T follicular helper cell (primary cell): ENCODE measurements at places on chromosomes 16 and 17.

GRCh38 chr16:87784812-87785211, 19.0 kb upstream of the KLHDC4 start:
- DNase-seq, result no peak

GRCh38 chr17:31629696-31630470, 229.2 kb downstream of the COPRS start:
- no peak for DNase-seq

DNA sequence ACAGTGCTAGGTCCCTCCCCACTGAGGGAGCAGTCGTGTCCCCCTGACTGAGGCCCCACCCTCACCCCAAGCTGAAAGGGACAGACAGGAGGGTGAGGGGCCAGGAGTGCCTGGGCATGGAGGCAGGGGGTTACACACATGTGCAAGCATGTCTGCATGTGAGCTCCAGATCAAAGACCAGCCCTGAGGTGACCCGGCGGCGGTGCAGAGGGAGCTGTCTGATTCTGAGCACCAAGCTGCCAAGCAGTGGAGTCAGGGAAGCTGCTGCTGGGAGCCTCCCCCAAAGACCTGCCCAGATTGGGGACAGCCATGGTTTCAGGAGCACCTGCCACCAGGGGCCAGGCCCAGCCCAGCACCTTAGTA, 5.5 kb downstream of the DLX3 start:
- DNase-seq, result no peak

GRCh38 chr17:40063901-40064531, 1.3 kb downstream of the THRA start:
- DNase-seq, result no peak

DNA sequence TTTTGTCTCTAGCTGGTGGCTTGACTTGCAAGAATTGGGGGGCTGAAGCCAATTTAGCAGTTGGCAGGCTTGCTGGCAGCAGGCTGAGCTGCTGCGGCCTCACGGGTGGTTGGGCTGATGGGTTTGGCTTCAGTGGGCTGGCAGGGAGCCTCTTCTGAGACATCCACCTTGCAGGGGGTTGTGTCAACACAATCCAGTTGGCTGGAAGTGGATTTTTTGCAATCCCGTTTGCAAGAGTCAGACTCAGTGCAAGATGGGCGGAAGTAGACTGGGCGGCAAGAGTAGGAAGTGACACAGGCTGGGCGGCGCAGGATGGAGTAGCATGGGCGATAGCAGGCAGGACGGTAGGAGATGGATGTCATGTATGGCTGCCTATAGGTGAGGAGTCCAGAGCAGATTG, 1.5 kb downstream of the KRTAP16-1 start:
- no peak for DNase-seq

DNA sequence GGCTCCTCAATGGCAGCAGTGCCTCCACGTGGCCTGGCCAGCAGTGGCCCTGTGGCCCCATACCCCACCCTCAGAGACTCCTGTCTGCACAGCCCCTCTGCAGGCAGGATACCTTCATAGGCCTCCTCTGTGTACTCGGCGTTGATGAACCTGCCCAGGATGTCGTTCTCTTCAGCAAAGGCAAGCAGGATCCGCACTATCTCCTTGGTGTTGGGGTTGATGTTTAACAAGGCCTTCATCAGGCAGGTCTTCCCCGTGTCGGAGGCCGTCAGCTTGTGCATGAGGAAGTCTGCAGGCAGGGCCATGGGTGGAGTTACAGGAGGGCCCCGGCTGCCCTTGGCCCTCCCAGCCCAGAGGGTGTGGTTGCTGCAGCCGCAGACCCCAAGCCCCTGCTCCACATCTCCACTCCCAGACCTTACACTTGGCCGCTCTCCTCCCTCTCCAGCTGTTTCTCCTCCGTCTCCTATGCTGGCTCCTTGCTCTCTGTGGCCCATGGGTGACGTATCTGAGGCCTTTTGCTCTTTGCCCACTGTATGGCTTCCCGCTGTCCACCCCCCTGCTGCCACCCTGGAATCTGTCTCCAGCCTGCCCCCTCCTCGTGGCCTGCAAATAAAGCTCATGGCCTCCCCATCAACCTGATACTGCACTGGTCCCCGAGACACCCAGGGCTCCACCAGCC, 15.1 kb downstream of the TRPV3 start:
- no peak for DNase-seq

DNA sequence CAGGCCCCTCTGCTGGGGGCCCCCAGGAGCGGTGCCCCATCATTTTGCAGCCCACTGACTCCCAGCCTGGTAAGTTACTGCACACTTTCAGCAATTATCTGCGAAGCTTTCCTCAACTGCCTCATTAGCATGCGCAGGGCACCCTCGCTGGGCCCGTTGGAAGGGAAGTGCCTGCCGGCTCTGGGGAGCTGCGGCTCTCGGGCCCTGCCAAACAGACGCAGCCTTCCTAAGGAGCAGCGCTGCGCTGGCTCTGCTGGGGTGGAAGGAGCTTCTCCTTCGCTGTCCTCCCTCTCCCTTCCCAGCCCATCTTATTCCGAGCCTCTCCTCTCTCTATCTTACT, 71.0 kb downstream of the RBBP6 start:
- DNase-seq, result no peak

GRCh38 chr17:80063830-80064585, 27.6 kb downstream of the CCDC40 start:
- DNase-seq, result no peak

DNA sequence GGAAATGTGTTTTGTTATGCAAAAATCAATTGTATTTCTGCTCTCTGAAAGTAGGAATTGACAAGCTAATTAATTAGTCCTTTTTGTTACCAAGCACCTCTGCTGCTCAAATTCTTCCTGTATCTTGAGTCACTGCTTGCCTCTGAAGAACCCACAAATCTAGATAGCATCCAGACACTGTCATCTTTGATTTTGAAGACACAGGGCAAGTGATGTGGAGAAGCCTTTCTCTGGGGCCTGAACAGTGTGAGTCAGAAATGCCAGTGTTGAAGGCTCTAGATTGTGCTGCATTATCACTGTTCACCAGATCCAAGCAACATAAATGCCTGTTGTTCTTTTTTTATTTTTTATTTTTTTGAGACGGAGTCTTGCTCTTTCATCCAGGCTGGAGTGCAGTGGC, 10.9 kb upstream of the ST6GALNAC1 start:
- DNase-seq, result no peak

GRCh38 chr17:55870044-55870443, 119.2 kb downstream of the PCTP start:
- no peak for DNase-seq

DNA sequence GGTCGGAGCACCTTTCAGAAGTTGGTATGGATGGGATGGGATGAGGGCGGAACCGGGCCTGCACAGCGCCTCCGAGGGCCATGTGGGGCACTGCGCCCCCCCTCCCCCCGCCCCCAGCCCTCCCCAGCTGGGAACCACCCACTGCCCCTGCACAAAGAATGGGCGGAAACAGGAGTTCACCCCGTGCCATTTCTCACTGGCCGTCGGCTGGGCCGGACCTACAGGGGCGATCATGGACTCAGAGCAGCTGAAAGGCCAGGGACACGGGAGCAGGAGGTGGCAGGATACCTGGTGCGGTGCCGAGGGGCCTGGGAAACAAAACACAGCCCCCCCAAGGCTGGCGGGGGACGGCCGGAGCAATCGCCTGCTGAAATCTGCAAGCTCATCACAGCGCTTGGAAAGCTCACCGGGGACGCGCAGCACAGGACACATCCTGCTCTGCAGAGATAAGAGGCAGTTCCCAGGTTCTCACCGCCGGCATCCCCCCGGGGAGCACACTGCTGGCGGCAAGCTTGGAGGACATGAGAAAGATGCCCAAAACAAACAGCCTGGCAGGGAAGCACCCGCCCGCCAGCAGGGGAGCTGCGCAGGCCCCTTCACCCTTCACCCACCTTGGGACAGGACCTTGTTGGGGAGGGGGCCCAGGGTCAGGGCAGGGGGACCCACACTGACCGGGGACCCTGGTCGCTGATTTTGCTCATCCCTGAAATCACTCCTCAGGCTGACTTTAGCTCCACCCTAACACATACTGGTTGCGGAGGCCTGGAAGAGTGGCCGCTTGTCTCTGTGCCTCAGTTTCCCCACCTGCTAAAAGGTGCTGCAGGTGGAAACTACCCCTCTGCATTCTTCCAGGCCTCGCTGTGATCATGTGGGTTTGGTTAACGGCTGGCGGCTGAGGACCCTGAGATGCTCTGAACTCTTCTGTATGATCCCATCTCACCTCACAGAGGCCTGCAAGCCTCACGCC, 263.9 kb downstream of the C16orf95 start:
- DNase-seq, result no peak

DNA sequence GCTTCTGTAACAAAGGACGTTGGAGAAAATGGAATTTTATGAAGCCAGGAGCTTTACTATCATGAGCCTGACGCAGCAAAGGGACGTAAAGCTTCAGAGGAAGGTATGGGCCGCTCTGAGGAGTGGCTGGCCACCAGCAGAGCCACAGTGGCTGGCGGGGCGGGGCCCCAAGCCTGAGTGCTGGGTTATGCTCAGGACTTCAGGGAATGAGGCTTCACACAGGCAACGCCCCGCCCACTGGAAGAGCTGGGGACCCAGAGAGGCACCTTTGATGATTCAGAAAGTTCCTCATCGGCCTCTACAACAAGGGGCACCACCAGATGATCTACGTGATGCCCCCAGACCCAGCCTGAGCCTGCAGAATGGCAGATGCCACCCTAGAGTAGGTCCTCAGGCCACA, 8.8 kb downstream of the NOB1 start:
- DNase-seq, result no peak

DNA sequence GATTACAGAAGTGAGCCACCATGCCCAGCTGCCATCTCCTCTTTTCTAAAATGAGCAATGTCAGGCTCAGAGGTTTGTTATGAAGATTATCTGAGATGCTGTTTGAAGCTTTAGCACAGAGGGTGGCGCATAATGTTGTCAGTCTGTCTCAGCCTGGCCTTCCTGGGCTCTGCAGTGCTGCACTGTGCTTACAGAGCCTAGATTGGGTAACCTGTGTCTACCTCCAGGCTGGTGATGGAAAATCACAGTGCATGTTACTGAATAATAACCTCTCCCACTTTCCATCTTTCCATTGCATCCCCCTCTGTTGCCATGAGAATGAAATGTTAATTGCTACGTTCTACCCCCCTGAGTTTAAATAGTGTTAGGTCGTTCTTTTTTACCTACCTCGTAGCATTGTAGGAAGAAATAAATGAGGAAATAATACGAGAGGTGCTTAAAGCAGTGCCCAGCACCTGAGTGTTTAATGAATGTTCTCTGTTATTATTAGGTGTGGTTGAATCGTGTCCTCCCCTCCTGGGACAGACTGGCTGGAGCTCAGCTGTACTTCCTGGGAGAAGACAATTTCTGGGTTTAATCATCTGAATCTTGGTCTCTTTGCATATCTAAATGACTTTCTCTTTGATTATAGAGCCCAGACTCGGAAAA, 6.2 kb downstream of the LDAF1 start:
- DNase-seq, result no peak
